ENCODE measurements at places on chromosomes 16 and 17.
A peak's percentile ranks its signal among the peaks of the same experiment; 100 is the strongest.

DNA sequence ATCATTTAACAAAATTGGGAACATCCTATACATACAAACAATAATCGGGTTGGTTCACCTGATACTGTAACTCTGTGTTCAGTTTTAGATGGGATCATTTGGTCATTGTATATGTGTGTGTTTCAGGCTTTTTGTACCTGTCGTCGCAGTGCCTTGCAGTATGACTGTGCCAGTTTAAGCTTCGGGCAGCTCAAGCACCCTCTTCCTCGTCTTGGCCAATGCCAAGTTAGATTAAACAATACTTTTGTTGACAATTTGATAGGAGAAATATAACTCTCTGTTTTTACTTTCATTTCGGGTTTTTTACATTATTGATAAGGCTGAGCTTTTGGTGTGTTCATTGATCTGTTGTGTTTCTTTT lies 37.0 kb upstream of the ARHGAP17 start:
- no peak for DNase-seq

DNA sequence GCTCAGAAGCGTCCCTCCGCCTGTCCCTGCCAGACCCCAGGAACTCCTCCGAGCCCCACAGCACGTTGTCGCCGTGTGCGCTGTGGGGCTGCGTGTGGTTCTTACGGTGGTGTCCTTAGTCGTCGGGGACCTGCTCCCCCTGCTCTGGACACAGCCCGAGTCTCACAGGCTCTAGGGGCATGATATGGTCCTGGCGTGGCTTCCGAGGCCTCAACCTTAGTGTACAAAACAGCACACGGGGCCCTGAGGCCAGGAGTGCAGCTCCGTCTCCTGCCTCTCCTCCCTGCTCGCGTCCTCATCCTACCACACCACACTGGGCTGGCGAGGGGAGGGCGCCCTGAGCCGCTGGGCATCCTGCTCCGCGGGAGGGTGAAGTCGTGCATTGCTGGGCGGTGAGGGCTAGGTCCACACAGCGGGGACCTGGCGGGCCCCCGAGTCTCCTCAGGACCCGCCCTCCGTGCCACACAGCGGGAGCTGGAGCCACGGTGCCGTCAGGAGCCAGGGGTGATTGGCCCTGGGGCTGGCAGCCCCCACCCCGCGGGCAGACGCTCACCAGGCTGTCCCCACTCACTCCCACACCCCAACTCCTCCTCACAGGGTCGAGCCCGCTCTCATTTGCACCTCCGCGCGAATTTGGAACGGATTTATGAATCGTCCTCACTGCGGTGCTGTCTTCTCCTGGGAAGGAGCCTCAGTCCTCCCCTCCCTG lies 1.2 kb upstream of the MAFG start:
- no peak for DNase-seq

GRCh38 chr17:82325286-82326180 lies 8.0 kb downstream of the SECTM1 start:
- DNase-seq, result no peak

GRCh38 chr16:49490321-49490705 lies 116.7 kb downstream of the C16orf78 start:
- DNase-seq, result no peak

DNA sequence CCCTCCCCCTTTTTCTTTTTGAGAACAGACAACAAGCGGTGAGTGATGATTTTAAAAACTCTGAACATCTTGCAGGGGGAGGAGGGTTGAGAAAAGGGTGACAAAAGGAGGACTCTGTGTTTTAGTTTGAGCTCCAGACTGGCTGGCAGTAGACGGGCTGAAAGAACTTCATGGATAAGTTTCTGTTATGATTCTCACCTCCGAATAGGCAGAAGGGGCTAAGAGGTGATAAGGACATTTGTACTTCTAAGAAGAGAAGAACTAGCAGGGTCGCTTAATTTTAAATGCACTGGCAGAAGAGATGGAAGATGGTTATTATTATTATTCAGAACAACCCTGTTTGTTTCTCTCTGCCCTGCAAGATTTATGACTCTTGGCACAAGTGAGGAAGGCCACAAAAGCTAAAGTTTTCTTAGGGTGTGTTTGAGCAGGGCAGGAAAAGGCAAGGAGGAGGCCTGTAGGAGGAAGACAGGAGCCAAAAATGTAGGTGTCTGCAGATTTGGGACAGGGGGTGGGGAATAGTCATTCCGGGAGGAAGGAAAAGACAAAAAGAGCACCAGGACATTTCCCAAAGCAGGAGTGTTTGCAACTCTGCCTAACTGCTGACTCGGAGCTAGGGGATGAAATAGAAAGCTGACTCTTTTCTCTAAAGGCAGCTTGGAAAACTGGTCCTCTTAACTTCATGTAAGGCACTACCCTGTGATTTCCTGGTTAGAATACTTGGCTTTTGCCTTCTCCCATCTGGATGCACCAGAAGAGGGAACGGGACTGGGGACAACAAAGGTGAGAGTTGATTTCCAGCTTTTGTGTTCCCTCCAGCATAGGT lies 11.9 kb upstream of the HOXB2 start:
- DNase-seq, result no peak

DNA sequence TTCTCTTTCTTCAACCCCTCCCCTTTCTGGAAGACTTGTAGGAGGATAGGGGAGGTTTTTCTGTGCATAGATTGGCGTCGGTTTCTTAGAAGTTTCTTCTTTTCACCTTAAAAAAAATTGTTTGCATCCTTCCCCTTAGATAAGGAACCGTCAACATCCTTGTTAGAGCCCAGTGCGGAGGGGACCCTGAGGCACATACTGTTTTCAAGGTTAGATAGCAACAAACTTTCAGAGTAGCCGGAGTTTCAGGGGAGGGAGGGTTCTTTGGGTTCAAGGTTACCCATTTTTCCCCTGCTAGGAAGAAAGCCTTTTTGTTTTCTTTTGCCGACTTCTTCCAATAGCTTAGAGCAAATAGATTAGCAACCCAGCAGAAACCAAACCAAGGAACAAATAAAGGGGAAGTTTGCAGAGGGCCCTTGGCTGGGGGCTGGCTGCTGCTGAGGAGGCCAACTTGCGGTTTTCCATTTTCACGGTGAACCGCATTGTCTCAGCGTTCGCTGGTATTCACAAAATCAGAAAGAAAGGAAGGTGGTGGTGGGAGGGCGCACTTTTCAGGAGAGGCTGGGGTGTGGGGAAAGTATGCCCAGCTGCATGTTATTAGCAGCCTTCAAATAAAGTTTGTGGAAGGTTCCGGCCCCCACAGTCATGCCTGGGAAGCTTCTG lies 28.8 kb downstream of the MSI2 start:
- no peak for DNase-seq

DNA sequence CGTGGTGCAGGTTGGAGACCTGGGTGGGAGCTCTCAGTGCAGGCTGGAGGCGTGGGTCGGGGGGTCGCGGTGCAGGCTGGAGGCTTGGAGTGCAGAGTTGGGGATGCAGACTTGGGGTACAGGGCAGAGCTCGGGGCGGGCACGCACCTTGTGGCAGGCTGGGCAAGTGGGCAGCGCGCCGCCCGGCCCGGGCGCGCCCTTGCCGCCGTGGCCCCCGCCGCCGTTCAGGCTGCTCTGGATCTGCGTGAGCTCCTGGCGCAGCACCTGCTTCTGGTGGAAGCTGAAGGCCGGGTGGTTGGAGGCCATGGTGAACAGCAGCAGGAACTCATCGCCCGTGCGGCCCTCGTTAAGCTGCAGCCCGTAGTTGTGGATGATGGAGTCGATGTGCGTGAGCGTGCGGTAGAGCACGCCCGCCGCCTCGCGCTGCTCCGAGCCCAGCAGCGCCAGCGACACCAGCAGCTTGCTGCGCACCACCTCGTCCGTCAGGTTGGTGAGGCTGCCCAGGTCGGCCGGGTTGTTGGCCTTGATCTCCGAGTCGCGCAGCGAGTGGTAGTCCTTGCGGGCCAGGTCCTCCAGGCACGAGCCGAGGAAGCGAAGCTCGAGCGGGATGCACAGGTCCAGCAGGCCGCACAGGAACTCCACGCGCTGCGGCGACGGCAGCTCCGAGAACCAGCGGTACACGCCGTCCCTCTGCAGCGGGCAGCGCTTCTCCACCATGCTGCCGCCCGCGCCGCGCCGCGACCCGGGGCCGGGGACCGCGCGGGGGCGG lies 1.1 kb downstream of the ZCCHC14 start:
- peak; percentile 64 for DNase-seq
